T-helper 17 cell (primary cell): ENCODE measurements at places on chromosomes 16 and 17. TPM values are rescaled to one million over a fixed set of nuclear protein-coding genes. Genes with fewer than 3 reads are reported as not detected.

The COL1A1 gene
- total RNA-seq = 16.6 TPM

DNA sequence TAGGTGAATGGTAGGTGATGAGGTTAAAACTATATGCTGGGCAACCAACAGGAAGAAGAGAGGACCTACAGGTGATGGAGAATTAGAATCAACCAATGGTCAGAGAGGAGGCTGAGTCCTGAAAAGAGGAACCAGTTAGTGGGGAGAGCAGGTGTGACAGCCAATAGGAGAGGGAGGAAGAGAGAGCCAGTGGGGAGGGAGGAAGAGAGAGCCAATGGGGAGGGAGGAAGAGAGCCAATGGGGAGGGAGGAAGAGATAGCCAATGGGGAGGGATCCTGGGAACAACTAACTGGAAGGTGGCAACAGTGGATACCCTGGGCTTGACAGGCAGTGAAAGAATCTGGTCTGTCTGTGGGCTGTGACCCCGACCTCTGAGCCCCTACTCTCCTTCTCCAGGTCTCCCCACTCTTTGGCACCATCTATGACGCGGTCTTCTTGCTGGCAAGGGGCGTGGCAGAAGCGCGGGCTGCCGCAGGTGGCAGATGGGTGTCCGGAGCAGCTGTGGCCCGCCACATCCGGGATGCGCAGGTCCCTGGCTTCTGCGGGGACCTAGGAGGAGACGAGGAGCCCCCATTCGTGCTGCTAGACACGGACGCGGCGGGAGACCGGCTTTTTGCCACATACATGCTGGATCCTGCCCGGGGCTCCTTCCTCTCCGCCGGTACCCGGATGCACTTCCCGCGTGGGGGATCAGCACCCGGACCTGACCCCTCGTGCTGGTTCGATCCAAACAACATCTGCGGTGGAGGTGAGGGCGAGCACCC lies 3.7 kb downstream of the GUCY2D start:
- no peak for DNase-seq

The KRTAP17-1 gene
- not detected for total RNA-seq

DNA sequence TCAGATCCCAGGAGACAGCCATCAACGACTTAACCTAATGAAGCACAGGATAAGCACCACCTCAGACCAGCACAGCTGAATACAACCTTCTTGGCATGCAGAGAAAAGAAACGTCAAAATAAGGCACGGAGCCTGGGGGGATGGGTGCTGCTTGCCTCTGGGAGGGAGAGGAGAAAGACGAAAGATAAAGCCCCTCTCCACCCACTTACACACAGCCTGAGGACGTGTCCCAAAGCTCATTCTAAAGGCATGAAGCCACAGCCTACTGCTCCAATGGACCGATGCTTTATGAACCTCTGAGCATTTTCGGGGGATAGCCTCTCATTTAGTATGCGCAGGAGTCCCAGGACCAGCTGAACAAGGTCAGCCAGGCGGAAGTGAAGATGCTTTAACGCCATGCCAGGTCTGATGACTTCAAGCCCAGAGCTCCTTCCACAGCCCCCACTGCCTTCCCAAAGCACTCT lies 31.1 kb downstream of the ST3GAL2 start:
- no peak for DNase-seq

The HYDIN gene
- total RNA-seq = not detected

DNA sequence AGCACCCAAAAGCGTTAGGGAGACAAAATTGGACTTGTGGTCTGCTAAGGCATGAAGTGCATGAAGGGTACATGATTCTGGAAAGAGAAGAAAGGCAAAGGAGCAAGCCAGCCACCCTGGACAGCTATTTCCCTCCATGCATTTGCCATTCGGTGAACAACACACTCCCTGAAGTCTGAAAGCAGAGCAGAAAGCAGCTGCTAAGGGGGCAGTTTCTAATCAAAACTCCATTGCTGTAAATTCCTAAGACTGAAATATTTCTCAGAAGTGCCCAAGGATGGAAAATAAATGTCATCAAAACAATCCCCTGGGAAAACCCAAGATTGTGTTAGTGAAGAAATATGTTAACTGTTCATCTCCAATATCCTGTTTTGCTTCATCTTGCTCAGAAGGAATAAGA lies 44.3 kb downstream of the PMP22 start:
- no peak for DNase-seq

DNA sequence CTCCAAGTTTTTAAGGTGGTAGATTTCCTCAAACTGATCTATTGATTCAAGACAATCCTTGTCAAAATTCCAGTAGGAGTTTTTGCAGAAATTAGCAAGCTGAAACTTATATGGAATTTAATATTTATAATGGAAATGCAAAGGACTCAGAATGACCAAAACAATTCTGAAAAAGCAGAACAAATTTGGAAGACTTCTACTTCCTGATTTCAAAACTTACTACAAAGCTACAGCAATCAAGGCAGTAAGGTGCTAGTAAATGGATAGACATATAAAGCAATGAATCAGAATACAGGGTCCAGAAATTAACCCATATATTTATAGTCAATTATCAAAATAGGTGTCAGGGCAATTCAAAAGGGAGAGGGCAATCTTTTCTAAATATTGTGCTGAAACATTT lies 11.8 kb upstream of the IL21R start:
- DNase-seq = no peak

DNA sequence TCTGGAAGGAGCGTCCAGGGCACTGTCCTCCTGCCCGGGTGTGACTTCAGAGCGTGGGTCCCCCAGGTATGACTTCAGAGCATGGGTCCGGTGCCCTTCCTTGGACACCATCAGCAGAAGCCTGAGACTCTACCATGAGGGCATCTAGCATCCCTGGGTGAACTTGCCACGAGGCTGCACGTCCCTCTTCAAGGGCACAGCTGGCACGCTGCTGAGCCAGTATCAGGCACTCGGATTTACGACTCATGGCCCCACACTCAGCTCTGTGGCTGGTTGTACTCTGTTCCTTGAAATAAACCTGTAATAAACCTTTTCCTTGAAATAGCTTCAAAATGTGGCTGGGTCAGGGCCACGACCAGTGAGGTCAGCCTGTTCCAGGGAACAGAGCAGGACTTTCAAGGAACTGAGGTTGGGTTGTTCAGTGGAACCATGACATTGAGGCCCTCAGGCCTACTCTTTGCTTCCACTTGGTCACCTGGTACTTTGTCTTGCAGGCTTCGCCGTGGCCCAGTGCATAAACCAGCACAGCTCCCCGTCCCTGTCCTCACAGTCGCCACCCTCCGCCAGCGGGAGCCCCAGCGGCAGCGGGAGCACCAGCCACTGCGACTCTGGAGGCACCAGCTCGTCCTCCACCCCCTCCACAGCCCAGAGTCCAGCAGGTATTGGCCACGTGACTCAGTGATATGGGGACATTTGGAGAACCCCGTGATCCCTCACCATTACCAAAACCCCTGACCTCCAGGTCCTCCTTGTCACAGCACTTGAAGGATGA lies 89.9 kb downstream of the SOCS1 start:
- DNase-seq = no peak

- DNase-seq = no peak
Observed at GRCh38 chr17:77489893-77490255, 349.1 kb downstream of the SEC14L1 start.

The PLA2G10 gene
- not detected for total RNA-seq

The HOXB8 gene
- total RNA-seq = not detected

- no peak for DNase-seq
Observed at GRCh38 chr17:81482673-81483072, 29.9 kb downstream of the ACTG1 start.

- no peak for DNase-seq
Observed at GRCh38 chr16:70760221-70760620, 40.7 kb downstream of the VAC14 start.

DNA sequence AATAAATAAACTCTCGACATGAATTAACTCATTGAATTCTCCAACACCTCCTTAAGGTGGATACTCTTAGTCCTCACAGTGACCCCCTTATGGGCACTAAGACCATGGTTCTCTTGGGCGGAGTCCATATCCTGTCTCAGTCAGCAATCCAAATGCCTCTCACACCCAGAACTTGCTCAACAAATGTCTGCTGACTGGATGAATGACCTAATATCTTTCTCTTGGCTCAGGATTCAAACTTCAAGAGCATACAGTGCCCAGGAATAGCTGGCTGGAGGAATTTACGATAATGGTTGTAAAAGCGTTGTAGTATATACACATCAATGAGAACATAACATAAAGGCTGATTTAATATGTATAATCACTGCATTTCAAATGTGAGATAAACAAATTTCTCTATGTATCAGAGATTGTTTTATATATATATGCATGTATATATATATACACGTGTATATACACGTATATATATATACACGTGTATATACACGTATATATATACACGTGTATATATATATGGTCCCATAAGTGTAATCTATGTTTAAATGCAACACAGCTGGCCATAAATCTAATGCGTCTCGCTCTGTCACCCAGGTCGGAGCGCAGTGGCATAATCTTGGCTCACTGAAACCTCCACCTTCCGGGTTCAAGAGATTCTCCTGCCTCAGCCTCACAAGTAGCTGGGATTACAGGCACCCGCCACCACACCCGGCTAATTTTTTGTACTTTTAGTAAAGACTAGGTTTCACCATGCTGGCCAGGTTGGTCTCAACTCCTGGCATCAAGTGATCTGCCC lies 6.5 kb upstream of the UBB start:
- DNase-seq = no peak

- DNase-seq = no peak
Observed at GRCh38 chr16:56907401-56907800, 24.5 kb upstream of the HERPUD1 start.

The HIGD1B gene
- not detected for total RNA-seq

DNA sequence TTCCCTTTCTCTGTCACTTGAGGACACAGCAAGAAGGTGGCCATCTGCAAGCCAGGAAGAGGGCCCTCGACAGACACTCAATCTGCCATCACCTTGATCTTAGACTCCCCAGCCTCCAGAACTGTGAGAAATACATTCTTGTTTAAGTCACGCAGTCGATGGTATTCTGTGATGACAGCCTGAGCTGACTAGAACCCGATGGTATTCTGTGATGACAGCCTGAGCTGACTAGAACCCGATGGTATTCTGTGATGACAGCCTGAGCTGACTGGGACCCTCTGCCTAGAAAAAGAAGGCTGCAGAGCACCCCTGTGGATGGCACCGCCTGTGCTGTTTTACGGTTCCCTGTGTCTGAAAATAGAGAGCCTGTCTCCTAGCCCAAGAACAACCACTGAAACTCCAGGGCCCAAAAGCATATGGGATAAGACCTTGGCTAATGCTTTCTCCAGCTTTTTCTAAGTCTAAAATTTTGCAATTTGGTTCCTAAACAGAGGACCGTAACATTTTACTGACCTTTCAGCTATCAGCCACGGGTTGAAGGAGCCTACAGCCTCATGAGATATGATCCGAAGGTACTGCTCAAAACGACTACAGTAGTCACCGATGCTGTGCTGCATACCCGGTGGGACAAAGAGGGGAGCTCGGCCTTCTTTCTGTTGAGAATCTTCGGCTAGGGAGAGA lies 33.1 kb upstream of the PITPNM3 start:
- DNase-seq = no peak

The DNAI2 gene
- total RNA-seq = 4.2 TPM

GRCh38 chr17:19464031-19465026 lies 53.3 kb downstream of the RNF112 start:
- no peak for DNase-seq

The WNK4 gene
- not detected for total RNA-seq

DNA sequence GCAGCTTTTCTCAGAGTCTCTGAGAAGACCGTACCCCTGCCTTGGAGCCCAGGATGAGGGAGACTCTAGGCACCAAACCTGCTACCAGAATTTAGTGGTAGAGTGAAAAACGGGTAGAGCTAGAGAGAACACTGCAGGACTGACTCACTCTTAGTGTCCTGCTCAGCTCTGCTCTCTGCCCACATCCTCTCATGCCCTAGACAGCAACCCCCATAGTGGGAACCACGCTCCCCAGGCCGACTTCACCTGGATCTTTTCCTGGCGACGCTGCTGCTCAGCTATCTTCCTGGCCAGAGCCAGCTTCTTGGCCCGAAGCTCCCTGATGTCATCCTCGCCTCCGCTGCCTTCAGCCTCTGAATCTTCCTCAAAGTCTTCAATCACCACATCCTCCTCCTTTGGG lies 26.7 kb downstream of the HIC1 start:
- no peak for DNase-seq

DNA sequence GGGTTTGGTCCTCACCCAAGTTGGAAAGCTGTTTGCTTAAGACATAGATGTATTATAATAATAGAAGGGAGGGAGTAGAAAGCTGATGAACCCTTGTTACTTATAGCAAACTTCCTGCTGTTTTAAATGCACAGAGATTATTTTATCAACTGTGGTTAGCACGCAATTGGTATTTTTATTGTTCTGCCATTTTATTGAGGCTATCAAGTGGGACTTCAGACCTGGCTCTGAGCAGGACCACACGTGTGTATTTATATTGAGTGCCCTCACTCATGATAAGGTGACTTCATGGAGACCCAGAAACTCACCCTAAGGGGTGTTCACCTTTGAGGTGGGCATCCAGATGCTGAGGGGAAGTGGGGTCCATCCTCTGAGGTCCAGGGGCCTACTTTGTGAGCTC lies 17.0 kb downstream of the KLHL36 start:
- DNase-seq = no peak

GRCh38 chr17:65279456-65279855 lies 142.3 kb downstream of the RGS9 start:
- no peak for DNase-seq

GRCh38 chr16:88703486-88704309 lies 2.5 kb downstream of the RNF166 start:
- DNase-seq = no peak

The RAMP2 gene
- total RNA-seq = not detected

DNA sequence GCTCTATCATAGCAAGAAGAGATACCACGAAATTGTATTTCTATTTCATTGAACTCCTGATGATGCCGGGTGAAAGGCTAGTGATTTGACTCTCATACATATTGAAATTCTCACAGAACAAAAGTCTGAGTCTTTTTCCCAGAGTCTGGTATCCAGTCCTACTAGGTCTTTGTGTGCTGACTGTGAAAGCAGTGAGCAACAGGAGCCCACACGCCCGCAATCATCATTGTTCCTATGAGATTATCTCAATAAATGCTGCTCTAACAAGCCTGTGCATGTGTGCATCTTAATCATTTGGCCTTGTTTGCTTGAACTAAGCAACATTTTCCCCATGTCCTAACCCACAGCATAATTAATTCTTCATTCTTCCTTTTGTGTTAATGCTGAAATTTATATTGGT lies 1466.0 kb downstream of the CDH11 start:
- no peak for DNase-seq

The EFNB3 gene
- total RNA-seq = not detected

DNA sequence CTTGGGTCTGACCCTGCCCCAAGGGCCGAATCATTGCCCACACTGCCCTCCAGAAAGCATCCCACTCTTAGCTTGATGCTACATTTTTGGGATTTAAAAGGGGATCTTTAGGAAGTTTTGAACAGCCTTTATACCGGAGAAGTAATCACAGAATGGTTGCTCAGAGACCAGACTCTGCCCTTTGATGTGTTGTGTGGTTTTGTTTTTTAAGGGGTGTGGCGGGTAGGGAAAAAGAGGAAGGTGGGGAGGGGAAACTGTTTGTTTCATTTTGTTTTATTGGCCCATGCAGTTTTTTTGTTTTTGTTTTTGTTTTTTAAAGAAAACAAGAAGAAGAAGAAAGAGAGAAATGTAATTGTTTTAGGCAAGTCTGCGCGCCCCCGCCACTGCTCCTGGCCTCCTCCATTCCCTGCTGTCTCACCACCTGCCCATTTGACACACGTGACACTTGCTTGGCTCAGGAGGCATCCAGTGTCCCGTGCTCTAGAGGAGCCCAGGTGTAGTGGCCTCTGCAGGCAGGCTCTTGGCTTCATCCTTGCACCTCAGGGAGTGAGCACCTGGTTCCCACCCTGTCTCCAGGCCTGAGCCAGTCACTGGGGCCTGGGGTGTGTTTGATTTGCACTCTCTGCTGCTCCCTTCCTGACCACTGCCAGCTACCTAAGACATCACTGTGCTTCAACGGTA lies 35.7 kb downstream of the GNAO1 start:
- no peak for DNase-seq
